ENCODE measurements at places on chromosomes 2 and 18.
A peak's percentile ranks its signal among the peaks of the same experiment; 100 is the strongest.

DNA sequence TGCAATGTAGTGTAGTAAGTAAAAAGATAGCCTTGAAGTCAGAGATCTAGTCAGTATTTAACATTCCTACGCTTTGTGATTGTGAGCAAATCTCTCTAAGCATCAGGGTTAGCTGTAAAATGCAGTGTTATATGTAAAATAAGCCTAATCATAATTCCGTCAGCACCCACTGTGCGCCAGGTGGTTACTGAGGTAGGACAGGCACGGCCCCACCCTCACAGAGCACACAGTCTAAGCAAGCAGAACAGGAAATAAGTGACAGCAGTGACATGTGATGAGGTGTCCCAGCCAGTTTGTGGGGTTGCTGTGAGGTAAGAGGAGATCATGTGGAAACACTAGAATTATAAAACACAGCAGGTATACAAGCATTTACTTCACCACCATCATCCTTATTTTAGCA lies 267.1 kb downstream of the ICOS start:
- DNase-seq = no peak

DNA sequence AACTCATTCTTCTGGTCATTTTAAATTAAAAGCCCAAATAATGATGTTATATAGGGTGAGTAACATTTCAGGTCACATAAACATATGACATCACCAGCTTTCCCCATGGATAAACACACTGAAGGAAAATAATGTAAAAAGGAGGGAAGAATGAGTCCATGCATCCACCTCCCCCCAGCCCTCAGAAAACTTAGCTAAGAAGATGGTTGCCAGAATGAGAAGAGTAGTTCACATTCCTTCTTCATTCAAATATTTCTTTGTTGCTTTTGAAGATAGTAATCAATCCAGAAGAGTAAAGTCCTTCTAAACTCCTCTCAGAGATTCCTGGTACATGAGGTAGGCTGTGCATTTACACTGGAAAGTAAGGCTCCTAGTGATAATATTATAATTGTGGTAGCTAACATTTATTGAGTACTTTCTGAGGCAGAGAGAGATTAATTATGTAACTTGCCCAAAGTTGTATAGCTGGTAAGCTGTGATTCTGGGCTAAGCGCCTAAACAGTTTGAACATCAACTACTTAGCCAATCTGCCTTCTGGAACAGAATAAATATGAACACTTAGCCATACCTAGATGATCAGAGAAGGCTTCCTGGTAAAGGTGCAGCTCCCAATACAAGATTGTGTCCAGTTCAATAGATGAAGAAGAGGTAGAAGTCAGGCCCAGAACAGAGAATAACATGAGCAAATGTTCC lies 256.7 kb upstream of the FN1 start:
- no peak for DNase-seq

- DNase-seq = no peak
Measured at GRCh38 chr18:12030670-12031069, 49.4 kb downstream of the IMPA2 start.

GRCh38 chr18:79203017-79203605 lies 133.9 kb downstream of the ATP9B start:
- DNase-seq = no peak

DNA sequence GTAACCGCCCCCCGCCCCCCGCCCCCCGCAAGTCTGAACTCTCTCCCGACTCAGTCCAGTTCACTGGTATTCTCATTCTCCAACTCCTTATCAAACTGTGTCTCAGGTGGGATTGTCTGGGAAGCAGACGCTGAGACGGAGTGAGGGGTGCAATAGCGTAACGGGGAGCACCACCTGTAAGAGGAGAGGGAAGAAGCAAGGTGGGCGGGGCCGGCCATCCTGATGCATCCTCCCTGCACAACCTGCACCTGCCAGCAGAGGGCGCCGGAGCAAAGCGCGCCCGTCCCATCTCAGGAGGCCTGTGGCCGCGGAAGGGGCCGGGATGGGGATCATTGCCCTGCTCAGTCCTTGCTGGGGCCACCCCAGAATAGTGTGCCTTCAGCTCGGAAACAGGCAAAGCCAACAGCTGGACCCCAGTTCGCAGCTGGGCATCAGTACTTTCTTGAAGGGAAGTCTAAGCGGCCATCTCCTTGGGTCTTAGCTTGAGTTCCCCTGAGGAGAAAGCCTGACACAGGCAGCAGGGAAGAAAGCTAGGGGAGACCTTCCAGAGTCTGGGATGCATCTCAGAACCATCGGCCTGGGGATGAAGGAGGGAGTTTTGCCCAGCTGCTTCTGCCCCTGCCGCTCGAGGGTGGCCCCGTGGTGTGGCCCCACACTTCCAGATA lies 208.0 kb downstream of the TFCP2L1 start:
- no peak for DNase-seq

DNA sequence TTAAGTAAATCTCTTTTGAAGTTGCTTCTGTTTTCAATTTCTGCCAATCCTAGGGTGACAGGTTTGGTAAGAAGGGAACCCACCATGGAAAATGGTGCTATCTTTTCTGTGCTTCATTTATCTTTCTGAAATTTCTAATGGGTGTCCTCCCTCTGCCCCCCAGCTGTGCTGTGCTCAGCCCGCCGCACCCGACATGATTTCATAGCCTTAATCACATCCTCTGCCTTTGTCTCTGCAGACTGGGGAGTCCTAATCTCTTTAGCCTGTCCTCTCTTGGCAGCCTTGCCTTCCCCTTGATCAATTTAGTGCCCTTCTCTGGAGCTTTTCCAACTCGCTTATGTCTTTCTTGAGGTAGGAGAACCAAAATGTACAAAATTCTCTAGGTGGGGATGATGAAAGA lies 49.3 kb downstream of the DNMT3A start:
- DNase-seq = no peak

GRCh38 chr2:128635361-128635900 lies 316.8 kb upstream of the HS6ST1 start:
- DNase-seq = no peak

GRCh38 chr2:239025096-239025801 lies 177.4 kb downstream of the TWIST2 start:
- DNase-seq = no peak

DNA sequence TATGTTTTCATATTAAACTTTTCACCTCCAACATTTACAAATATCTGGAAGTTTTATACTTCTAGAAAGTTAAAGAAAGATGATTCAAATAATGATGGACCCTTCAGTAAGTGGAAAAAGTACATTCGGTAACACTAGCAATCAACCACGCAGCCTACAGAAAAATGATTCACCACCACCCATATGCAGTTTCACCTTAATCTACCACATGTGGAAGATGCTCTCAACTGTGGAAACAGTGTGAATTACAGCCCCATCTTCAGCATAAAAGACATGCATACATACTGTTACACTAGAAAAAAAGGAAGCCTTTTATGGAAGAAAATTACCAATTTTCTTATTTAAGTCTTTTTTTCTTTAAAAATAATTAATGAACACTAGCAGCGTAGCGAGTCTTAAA lies 1.1 kb downstream of the SLC38A11 start:
- DNase-seq = no peak

DNA sequence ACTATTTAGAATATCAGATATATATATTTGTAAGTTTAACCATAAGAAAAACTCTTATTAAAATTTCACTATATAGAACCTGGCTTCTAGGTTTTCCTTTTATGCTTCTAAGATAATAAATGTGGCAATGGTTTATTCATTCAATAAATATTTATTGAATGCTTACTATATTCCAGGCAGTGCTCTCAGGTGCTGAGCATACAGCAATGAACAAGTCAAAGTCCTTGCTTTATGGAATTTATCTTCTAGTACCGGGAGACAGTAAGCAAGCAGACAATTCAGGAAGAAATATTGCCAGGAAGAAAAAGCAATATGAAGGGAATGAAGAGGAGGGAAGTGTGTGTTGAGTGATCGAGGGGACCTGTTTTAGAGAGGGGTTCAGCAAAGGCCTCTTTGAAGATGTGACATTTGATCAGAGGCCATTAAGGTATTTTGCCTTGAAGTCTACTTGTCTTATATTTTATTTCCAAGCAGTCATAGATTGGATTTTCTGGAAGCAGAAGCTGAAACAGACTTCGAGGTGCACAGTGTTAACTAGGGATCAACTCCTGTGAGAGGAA lies 94.5 kb upstream of the LYPD6 start:
- no peak for DNase-seq

DNA sequence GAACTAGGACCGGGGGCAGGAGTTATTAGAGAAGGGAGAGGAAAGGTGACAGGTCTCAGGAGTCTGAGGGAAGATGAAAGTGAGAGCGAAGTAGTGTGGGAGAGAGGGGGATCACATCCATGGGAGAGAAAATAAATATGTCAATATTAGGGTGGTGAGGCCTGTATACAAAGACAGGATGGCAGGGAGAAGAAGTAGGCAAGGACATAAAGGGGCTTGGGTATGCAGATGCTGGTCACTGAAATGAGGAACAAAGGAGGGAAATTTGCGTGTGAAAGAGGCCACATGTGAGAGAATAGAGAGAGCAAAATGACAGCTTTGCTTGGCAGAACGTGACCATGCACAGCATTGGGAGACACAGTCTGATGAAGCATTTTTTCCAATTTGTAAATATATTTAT lies 13.6 kb downstream of the METAP1D start:
- DNase-seq = no peak

DNA sequence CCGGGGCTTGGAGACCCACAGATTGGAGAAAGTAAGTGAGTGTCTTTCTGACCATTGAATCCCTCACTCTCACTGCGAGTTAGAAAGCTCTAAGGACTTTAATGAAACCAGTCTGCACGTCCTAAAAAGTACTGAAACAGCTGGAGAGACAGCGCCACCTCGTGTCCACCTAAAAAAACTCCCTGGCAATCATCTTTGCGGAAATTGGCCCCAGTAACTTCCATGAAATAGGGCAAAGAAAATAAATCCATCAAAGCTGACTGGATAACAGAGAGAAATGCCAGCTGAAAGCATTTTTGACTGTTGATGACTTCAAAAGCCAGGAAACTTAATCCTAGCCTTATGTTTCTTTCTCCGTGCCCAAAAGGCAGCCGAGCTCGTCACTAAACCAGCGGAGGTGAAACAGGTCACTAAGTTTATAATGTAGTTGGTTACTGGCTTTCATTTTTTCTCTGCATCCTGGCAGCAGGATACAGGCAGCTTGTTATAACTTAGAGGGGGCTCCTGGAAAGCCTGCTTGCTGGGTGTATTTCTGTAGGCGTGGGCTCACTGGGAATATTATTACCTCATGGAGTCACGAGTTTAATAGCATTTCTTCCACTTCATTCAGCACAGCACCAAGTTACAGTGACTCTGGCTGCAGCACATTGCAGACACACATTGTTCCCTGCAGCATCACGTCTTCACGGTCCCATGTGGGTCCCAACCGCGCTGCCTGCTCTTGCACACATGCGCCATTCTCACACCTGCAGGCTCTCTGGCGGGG lies 266.5 kb downstream of the HRH4 start:
- DNase-seq = peak; percentile 50

- no peak for DNase-seq
Measured at GRCh38 chr2:190376591-190377245, 31.4 kb upstream of the MFSD6 start.

- peak; percentile 70 for DNase-seq
Measured at GRCh38 chr2:162221064-162221463, 22.2 kb downstream of the FAP start.
